Stromal cell of bone marrow (primary cell): ENCODE measurements at places on chromosomes 6 and 20.

- no peak for DNase-seq
Observed at GRCh38 chr20:19727251-19727847, 30.7 kb upstream of the RIN2 start.

GRCh38 chr6:142569676-142570075 lies 267.9 kb downstream of the ADGRG6 start:
- DNase-seq, result no peak

- DNase-seq, result no peak
Observed at GRCh38 chr6:48101290-48101689, 9.7 kb downstream of the PTCHD4 start.

- peak; percentile 45 for DNase-seq
Observed at GRCh38 chr6:14129575-14129974, 12.0 kb downstream of the CD83 start.

DNA sequence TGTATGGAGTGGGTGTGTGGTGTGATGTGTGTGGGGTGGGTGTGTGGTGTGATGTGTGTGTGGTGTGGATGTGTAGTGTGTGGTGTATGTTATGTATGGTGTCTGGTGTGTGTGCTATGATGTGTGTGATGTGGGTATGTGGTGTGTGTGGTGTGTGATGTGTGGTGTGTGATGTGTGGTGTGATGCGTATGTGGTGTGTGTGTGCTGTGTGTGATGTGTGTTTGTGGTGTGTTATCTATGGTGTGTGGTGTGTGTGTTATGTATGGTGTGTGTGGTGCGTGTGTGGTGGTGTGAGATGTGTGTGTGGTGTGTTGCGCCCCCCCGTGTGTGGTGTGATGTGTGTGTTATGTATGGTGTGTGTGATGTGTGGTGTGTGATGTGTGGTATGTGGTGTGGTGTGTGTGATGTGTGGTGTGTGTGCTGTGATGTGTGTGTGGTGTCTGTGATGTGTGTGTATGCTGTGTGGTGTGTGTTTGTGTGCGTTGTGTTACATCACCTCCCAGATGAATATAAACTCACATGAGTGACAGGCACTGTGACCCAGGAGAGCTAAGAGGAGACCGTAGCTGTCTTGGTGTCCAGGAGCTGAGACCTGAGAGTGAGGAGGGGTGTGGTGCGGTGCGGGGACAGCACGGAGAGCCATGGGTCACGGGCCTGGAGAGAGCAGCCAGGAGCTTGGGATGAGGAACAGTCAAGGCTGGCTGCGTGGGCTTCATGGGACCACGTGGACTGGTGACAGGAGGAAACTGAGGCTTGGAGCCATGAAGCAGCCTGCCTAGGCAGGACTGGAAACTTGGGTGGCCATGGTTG lies 8.8 kb downstream of the DLGAP4 start:
- DNase-seq, result no peak

- DNase-seq, result no peak
Observed at GRCh38 chr6:130682066-130682465, 145.1 kb upstream of the SMLR1 start.

GRCh38 chr20:10511509-10512251 lies 76.6 kb downstream of the SLX4IP start:
- peak; percentile 94 for DNase-seq

GRCh38 chr6:149094934-149095351 lies 222.6 kb upstream of the TAB2 start:
- DNase-seq, result no peak

- no peak for DNase-seq
Observed at GRCh38 chr6:167140589-167141474, 16.9 kb downstream of the GPR31 start.

- DNase-seq, result no peak
Observed at GRCh38 chr6:72267470-72267869, 354.4 kb upstream of the KCNQ5 start.

- DNase-seq, result no peak
Observed at GRCh38 chr6:122754191-122754731, 25.3 kb upstream of the FABP7 start.

GRCh38 chr6:21587179-21587960 lies 6.2 kb upstream of the SOX4 start:
- DNase-seq, result peak; percentile 62

GRCh38 chr6:8194490-8194889 lies 92.1 kb upstream of the EEF1E1 start:
- peak; percentile 32 for DNase-seq

DNA sequence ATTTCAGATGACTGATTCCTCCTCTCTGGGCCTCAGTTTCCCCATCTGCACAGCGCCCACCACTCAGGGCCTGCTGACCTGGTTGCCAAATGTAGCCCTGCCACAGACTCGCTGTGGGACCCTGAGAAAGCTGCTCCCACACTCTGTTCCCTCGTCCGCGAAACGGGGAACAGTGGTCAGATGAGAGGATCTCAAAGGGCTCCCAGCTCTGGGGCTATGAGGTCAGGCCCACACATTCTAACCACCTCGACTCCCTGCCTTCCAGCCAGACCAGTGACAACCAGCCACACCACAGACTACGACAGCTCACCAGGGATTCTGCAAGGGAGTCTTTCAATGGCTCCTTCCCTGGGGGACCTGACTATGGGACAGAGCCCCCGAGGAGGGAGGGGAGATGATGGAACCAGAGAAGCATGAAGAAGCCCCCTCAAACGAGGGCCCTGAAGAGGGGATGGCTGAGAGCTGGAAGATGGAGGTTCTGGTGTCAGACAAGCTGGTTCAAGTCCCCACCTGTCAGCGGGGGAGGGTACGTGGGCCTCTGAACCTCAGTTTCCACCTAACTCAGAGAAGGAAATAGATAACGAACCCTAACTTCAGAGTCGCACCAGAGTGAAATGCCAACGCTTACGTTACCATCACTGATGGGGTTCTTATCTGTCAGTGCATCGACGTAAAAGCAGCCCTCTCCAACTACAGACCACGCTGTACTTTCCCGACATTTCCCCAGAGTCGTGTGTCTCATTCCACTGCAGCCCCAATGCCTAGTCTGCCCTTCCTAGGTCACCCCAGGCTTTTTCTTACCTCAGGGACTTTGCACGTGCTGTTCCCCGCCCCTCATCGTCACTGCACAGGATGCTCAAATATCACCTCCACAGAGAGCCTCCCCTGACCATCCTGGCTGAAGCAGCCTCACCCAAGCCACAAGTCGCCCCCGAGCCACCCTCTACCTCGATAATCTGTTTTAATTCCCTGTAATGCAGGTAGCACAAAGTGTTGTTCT lies 60.5 kb downstream of the PREX1 start:
- DNase-seq, result no peak

- no peak for DNase-seq
Observed at GRCh38 chr6:24330137-24330732, 27.6 kb downstream of the DCDC2 start.

GRCh38 chr6:146770965-146771735 lies 172.4 kb downstream of the ADGB start:
- no peak for DNase-seq

DNA sequence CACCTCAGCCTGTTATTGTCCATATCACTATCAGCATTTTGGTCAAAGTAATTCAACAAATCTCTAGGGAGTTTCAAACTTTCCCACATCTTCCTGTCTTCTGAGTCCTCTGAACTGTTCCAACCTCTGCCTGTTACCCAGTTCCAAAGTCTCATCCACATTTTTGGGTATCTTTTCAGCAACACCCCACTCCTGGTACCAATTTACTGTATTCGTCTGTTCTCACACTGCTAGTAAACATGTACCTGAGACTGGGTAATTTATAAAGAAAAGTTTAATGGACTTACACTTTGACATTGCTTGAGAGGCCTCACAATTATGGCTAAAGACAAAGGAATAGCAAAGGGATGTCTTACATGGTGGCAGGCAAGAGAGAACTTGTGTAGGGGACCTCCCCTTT lies 224.2 kb downstream of the ADGRB3 start:
- DNase-seq, result no peak

GRCh38 chr20:60729135-60729900 lies 522.7 kb upstream of the CDH4 start:
- no peak for DNase-seq

DNA sequence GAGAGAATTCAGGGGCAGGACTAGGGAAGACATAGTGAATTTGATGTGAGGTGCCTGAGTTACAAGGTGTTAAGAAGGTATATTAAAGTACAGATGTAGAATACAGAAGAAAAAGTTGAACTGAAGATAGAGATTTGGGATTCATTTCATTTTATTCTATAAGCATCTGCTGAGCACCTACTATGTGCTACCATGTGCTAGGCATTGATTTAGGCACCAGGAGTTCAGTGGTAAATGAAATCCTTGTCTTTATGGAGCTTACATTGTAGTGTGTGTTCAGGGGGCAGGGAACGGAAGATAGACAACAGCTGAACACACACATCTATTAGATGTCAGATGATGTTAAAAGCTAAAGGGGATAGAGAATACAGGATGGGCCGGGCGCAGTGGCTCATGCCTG lies 2.8 kb downstream of the RSPH9 start:
- no peak for DNase-seq

DNA sequence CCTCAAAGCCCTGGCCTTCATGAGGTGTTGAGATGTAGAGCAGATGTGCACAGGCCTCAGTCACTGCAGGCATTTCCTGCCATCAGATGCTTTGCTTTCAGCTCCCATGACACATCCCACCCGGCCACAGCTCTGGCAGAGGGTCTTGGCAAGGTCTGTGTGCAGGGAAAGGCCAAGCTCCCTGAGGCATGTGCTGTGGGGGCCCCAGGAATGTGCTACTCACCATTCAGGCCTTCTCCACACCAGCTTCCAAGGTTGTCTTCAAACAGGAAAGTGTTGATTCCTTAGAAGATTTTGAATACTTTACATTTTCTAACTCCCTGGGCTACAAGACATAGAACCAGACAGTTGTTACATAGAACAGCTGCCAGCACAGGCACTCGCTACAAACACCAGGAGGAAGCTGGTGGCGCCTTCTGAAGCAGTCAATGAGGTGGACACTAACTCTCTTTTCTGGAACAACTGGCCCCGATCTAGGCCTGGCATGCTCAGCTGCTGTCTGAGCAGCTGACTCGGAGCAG lies 27.8 kb downstream of the CASS4 start:
- peak; percentile 44 for DNase-seq

GRCh38 chr6:80170433-80170832 lies 64.0 kb downstream of the BCKDHB start:
- DNase-seq, result no peak

GRCh38 chr6:10361428-10361827 lies 53.4 kb downstream of the TFAP2A start:
- DNase-seq, result no peak

DNA sequence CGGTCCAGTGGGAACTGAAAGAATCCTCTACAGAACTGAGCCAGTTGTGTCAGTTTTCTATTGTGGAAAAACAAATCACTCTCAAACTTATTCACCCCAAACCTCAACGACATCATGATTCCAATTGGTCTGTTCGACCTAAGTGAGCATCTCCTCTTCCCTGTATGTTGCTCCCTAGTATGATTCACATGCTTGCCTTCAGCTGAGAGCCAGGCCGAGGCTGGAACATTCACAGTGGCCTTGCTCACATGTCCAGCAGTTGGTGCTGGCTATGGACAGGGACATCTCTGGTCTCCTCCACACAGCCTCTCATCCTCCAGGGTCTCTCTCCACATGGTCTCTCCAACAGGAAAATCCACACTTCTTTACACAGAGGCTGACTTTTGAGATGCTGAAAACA lies 28.3 kb upstream of the TMEM181 start:
- DNase-seq, result no peak

DNA sequence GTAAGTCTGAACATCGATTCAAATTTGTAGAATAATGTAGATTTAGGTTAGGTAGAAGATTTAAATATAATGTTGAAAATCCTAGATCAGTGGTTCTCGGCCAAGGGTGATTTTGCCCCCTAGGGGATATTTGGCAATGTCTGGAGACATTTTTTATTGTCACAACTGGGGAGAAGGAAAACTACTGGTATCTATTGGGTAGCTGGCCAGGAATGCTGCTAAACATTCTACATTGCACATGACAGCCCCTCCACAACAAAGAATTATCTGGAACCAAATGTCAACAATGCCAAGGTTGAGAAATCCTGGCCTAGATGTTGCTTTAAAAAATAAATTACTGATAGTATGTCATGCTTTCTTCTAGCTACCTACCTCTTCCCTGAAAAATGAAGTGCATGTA lies 76.1 kb downstream of the HIVEP2 start:
- no peak for DNase-seq

GRCh38 chr20:40715491-40715890 lies 26.5 kb upstream of the MAFB start:
- DNase-seq, result no peak

DNA sequence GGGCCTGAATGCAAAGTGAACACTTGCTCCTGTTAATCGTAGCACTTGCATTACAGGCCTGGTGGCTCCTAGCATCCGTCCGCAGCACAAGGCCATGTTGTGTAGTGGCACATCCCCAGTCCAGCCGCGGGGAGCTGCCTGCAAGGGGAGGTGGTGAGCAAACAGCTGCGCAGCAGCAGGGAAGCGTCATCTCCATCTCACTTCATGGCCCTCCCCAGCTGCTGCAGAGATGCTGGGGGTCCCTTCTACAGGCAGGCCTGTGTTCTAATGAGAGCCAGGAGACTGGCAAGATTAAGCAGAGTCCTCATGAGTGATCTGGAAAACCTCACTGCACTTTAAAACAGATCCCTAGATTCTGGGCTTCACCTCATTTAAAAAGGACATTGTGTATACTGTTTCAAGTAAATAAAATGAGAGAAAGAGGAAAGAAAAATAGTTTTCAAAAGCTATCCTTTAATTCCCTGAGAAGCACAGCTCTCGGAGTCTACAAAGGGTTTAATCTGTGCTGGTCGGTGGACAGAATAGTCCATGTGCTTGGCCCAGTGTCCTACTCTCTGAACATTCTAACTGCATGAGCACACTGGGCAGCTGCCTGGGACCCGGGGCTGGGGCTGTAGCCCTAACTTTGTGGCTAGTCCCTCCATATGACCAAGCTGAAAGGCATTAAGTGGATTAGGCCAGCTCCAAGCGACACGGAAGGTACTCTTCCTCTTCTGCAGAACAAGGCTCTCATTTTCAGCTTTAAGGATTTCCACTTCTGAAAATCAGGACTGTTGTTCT lies 125.8 kb downstream of the LY86 start:
- no peak for DNase-seq

DNA sequence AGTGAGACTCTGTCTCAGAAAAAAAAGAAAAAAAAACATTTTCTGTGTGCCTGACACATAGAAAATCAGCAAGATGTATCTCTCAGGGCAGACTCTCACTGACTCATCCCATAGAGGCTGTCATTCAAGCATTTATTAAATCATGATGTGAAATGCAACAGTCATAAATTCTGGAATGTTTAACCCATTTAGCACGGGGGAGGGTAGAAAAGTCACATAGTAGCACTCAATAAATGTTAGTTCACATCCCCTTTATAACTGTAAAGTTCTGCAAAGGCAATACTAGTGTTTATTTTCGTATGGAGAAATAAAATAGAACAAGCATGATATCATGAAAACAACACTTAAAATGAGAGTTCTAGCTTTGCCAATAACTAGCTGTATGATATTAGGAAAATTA lies 15.5 kb upstream of the CARMIL1 start:
- peak; percentile 62 for DNase-seq
